NCI-H1092 (cell line): ENCODE measurements at places on chromosomes 2 and 18.

DNA sequence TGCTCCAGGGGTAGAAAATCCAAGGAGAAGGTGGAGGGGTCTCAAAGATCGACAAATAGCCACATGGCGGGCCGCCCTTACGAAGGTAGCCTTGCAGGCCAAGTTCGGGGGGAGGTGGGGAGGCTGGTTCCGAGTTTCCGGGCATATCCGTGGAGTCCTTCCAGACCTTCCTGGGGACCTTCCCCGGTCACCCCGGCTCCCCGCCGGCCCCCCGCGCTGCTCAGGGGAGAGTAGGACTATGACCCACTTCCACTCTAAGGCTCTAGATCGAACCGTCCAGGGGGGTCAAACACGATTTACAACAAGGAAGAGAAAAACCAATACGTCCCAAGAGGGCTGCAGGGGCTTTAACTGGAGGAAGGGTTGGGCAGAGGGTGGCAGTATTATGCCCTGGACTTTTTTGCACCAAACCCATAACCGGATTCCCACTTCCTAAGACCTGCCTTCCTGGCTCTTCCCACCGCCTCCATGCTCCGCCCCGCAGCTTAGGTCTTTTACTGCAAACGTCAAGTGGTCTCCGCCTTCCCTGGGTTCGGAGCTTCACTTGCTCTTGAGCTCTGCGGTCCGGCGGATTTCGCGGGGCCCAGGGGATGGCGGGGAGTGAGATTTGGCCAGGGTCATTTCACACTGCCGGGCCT, 779 bp upstream of the LYPD6 start:
- DNase-seq, result peak; percentile 43

GRCh38 chr18:46448347-46448746, 208.7 kb downstream of the LOXHD1 start:
- DNase-seq, result no peak

GRCh38 chr2:196590286-196590685, 49.2 kb upstream of the CCDC150 start:
- DNase-seq, result no peak

DNA sequence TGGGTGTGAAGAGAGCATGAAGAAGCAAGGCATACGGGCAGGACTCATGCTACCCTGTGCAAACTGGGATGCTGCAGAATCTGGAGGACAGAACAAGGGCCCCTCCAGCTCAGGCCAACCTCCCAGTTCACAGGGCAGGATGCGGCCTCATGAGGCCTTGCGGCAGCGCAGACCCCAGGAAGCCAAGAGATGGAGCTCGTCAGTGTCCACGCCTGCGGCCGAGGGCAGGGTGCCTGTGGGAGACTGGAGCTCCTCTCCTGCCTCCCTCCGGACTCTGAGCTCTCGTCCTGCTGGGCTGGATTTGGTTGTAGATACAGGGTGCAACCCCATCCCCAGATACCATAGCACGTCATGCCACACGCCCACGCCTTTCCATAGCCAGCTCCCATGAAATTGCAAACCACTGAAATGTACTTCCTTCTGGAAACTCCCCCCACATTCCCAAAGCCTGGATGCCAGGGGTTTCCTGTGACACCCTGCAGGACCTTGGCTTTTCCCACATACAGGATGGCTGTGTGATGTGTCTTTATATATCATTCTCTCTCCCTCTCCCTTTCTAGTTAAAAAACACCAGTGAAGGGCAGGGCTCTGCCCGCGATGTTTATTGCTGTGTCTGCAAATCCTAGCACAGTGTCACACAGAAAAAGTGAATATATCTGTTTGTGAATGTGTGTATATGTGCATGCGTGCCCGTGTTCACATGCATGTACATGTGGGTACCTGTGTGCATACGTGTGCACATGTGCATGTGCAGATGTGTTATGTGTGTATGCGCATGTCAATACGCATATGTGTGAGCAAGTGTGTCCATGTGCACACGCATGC, 12.3 kb upstream of the SNTG2 start:
- no peak for DNase-seq

DNA sequence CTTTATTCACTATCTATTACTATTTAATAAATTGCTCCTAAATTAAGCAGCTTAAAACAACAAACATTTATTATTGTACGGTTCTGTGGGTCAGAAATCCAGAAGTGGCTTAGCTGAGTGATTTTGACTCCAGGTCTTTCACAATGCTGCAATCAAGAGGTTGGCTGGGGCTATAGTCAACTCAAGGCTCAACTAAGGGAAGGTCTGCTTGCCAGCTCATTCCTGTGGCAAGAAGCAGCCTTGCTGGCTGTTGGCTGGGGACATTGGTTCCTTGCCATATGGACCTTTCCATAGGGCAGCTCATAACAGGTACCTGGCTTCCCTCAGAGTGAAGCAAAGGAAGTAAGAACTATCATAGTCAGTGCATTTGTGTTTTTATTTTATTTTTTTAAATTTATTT, 5.0 kb upstream of the MRPL19 start:
- no peak for DNase-seq

GRCh38 chr18:54444319-54444914, 86.7 kb downstream of the C18orf54 start:
- DNase-seq, result peak; percentile 4

DNA sequence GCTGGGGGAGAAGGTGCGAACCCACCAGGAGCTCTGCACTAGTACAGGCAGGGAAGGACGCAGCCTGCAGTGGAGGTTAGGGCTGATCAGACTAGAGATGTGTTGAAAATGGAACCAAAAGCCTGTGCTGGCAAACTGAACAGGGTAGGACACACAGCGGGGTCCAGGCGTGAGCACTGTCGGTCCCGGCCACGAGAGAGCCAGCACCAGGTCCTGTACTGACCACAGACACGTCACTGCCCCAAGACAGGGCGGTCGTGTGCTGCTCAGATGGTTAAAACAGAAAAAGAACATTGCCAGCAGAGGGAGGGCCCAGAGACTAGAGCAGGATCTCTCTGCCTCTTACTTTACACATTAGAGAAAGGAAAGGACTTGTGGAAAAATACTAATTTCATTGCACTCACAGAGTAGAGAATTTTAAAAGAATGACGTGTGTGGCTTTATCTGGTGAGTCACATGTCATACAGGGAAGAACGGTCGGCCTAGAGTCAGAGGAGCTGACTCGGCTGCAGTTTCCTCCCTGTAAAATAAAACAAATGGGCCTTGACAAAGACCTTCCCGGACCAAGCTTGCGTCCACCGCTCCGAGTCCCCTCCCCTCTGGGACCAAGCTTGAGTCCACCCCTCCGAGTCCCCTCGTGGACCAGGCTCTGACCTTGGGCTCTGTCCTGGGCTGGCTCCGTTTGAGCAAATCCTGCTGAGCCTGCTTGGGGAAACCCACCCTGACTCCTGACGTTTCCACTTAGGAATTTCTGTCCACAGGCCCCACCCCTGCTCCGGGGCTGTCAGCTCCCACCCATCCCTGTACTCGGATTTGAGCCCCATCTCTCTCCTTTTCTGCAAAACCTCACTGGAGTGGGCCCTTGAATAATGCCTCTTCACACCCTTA, 16.7 kb upstream of the ADI1 start:
- no peak for DNase-seq

DNA sequence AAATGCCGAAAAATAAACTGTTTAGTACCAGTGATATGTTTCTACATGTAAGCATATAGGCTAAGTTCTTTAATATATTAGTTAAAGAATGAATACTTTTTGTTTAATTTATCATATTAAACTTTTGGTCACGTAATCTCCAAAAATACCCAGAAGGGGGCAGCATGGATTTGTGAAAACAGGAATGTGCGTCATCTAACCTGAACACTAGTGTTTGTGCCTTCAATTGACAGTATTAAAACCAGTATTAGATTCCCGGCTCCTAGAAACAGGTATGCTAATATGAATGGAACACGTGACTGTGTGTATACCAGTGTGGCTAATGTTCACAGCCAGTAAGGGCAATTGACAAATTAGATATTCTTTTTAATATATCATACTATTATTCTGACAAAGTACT, 51.8 kb downstream of the WDR7 start:
- no peak for DNase-seq

- DNase-seq, result no peak
These were observed 102.9 kb downstream of the CABLES1 start for GRCh38 chr18:23238152-23238531.

- no peak for DNase-seq
These were observed 1252.7 kb upstream of the FAM98A start for GRCh38 chr2:34851804-34852203.

DNA sequence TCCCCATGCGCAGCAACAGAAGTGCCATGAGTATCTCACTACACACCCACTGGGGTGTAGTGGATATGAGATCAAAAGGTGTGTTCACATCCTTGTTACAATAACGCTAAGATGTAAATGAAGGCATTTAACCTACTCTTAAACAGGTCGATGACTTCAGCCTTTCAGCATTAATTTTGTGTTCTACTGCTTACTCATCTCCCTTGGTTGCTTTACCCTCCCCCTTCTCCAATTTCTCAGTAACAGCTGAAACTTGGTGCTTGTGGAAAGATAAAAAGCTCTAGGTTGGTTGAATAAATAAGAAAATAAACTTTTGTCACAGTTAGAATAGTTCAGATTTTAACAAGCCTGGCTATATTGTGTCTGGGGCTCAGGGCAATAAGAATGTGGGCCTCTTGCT, 147.5 kb upstream of the SESTD1 start:
- DNase-seq, result no peak

DNA sequence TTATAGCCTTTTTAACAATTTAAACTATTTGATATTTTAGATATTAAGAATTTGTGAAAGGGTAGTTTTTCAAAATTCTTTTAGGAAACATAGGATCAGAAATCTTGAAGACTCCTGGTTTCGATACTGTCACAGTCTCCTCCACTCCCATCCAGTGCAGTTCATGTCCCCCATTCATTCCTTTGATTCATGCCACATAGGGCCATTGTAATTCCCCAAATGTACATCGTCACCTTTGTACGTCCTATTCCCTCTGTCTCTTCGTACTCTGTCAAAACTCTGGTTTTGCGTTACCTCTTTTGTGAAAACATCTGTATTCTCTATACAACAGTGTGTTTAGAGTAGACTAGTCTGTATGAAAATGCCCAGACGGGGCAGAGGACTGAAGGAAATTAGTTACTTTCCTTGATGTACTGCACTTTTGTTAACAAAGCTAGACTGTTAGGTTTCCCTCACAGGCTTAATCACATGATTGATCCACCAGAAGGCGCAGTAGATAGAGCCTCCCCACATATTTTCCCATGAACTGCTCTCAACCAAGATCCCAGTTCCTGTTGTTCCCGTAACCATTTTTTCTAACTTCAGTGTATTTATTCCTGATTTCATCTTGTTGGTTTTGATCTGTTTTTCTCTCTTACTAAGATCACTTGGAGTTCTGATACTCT, 2.5 kb downstream of the MRPL35 start:
- no peak for DNase-seq

- no peak for DNase-seq
These were observed 97.7 kb upstream of the SMAD7 start for GRCh38 chr18:49048396-49049020.

- DNase-seq, result no peak
These were observed 6.4 kb downstream of the STK17B start for GRCh38 chr2:196165016-196165415.

DNA sequence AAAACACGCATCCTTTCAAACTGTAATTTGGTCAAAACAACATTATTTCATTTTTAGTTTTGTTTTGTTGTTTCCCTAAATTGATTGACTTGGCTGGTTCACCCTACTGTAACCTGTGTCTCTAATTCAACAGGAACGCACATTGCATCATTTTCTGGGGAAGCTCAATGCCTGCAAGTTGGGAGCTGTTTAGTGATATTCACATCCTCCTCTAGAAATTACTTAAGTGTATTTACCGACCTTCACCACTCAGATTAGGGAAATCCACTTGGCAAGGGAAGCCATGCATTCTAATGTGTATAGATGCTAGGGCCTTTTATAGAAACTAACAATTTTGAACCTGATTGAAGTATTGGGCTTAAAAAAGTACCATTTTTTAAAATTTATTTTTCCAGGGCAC, 7.3 kb upstream of the TPO start:
- DNase-seq, result no peak

GRCh38 chr2:130251535-130251872, 53.3 kb upstream of the TUBA3E start:
- no peak for DNase-seq

- DNase-seq, result no peak
These were observed 58.6 kb upstream of the BCL11A start for GRCh38 chr2:60612033-60612432.

GRCh38 chr2:195642027-195642678, 14.9 kb upstream of the SLC39A10 start:
- no peak for DNase-seq

DNA sequence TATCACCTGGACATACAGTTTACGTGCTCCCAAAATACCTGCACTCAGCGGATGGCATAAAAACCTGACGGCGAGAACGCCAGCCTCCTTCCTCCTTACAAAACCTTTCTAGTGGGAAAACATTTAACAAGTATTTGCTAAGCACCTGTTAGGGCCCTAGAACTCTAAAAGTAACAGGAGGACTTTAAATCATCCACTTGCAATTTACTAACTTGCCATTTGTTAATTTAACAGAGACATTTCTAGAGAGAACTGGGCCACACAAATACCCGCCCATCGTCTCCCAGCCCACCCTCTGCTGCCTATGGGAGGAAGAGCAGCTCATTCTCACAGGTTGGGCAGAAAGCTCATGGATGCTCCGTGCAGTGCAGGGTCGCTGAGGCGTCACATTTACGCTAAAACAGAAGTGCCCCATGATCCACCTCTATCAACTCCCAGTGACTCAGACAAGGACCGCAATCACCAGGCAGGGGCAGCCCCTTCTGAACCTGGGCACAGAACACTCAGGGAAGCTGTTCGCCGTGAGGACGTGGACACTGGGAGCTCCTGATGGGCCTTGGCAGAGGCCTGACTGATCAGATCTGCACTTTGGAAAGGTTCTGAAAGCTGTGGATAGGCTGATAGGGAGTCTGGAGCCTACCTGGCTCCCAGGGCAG, 106.9 kb downstream of the HDAC4 start:
- no peak for DNase-seq

GRCh38 chr2:162293122-162293786, 25.2 kb downstream of the IFIH1 start:
- DNase-seq, result no peak

DNA sequence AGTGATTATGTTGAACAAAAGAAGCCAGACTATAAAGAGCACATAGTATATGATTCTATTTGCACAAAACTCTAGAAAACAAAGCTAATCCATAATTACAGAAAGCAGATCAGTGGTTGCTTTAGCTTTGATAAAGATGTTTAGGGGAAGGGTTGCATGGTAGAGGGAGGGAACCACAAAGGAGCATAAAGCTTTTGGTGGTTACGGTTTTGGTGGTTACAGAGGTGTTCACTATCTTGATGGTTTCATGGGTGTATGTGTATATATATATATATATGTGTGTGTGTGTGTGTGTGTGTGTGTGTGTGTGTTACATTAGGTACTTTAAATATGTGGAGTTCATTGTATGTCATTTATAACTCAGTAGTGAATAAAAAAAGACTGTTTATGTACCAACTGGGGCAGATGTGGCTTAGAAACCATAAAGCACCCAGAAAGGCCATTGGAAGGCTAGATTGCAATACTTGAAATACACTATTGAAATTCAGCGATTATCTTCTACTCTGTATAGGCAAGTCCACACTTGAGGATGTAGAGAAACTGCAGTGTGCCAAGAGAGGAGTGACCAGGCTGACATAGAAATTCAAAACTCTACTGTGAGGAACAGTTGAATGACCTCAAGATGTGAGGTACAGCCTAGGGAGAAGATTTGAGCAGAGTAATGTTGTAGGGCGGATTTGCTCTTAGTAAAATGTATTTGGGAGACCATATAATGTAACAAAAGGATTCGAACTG, 60.6 kb downstream of the CAB39 start:
- DNase-seq, result no peak

- no peak for DNase-seq
These were observed 71.1 kb upstream of the DSC1 start for GRCh38 chr18:31233621-31234275.

GRCh38 chr2:225275443-225275842, 124.1 kb upstream of the NYAP2 start:
- no peak for DNase-seq
